Stimulated activated CD4-positive, alpha-beta T cell treated with anti-CD3 and anti-CD28 coated beads, Interleukin-1b, Interleukin-23, amount 100 ng/mL, for 4 hours (primary cell): ENCODE measurements at places on chromosomes 2 and 18.

- no peak for DNase-seq
Observed at GRCh38 chr2:22690096-22690495, 694.9 kb upstream of the KLHL29 start.

DNA sequence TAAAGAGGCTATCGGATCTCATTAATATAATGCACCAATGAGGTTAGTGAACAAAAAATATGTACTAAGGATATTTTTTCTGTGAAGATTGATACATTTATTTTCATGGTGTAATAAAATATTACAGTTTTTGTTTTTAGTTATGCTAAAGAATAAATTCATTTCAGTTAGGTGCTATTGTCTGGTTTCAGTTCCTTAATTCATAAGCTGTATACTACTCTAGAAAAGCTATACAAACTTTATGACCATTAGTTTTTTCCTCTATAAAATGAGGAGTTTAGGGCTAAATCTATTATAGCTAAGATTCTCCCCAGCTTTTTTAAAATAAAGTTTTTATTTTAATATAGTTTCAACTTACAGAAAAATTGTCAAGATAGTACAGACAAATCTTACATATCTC is 1311.7 kb upstream of the NXPH2 start:
- no peak for DNase-seq

DNA sequence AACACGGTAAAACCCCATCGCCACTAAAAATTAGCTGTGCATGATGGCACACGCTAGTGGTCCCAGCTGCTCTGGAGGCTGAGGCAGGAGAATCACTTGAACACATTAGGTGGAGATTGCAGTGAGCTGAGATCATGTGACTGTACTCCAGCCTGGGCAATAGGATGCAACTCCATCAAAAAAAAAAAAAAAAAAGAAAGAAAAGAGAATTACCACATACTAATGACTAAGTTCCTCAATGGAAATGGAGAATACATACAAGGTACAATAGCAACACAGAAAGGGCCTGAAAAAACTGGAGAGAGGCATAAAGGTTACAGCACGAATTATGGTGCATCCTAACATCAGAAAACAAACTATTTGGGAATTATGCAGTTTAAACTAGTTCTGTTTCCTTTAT is 81.3 kb downstream of the CDH2 start:
- DNase-seq = no peak

GRCh38 chr18:23878336-23878900 is 136.1 kb upstream of the TTC39C start:
- no peak for DNase-seq

DNA sequence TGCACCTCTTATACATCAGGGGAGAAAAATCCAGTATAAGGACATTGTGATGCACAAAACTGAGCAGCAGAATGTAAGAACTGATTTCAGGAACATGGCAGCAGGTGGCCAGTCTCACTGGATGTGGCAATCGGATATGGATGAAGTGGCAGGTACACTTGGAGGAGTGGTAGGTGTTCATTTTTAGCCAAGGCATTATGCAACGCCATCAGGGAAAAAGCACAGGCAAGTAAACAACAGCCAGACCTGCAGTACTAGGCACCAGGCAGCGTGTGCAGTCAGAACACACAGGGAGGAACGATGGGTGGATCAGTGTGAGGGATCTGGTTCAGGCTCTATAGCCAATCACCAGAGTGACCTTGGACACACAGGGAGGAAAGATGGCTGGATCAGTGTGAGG is 77.4 kb upstream of the GCFC2 start:
- no peak for DNase-seq

- DNase-seq = no peak
Observed at GRCh38 chr2:238761868-238762267, 86.0 kb upstream of the TWIST2 start.

GRCh38 chr2:16643099-16643498 is 22.5 kb downstream of the CYRIA start:
- no peak for DNase-seq

DNA sequence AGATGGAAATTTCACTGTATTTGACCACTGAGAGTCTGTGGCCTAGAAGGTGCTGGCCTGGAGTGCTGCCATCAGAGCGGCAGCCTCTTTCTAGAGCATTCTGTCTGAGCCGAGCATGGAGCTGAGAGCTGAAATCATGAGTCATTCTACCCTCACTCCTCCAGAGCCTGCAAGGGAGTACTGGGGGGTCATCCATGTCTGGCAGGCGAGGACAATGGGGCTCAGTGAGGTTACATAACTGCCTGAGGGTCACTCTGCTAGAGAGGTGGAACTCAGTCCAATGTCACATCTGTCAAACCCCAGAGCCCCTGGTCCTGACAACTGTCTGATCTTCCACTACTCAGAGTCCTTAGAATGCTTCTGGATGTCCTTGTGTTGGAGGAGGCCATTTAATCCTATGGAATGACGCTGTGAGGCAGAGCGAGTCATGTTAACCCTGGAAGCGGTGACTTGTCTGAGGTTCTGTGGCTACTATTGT is 65.3 kb downstream of the HAUS1 start:
- no peak for DNase-seq

GRCh38 chr2:69226903-69227302 is 160.1 kb downstream of the GFPT1 start:
- DNase-seq = no peak

DNA sequence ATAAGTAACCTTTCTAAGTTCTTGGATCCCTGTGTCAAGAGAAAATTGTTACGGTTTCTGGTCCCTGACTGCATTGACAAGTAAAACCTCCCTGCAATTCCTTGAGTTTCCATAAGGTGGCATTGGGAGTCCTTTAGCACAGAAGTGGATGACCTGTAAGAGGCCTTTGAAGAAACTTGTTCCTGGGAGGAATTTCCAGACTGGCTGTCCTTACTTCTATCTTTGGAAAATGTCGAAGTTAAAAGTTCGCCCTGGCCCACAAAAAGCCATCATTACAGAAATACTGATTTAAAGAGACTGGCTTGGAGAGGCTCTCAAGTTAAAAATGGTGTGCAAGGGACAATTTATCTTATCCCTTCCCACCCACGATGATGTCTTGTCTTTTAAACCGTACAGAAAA is 218.4 kb downstream of the CDH20 start:
- no peak for DNase-seq

GRCh38 chr2:56132138-56132537 is 51.7 kb upstream of the CCDC85A start:
- DNase-seq = no peak

DNA sequence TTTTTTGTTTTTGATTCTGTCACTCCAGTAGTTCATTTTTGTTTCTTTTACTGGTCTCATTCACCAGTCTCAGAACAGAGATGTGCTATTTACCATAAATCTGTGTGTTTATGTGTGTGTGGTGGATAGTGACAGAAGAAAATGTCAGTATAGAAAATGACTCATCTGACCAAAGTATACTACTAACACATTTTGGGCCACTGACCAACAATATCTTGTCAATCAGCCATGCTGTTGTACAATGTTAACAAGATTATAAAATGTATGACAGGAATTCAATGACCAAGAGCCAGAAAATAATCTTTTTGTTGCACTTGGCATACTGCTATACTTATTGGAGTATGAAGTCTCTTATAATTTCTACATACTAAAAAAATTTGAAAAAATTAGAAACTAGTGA is 1081.4 kb upstream of the NRXN1 start:
- no peak for DNase-seq

DNA sequence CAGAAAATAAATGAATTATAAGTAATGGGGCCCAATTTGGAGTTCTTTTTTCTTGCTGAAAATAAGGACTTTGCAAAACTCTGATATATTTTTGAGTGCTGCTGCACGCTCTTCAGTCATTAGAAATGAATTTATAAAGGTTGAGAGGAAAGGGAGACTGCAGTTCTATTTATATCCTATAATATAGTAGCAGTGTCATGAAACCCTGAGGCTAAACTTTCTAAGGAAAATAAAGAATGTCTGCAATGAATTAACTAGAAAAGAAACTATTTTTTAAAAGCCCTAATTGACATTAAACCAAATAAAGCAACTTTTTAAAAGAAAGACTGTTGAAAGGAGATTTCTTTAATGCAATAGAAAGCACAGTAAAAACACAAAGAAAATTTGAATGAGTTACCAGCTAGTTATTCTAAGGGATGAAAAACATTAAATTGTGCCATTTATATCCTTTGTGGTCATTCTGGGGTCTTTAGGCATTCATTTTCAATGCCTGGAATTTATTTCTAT is 1072.8 kb upstream of the TMEFF2 start:
- DNase-seq = no peak

DNA sequence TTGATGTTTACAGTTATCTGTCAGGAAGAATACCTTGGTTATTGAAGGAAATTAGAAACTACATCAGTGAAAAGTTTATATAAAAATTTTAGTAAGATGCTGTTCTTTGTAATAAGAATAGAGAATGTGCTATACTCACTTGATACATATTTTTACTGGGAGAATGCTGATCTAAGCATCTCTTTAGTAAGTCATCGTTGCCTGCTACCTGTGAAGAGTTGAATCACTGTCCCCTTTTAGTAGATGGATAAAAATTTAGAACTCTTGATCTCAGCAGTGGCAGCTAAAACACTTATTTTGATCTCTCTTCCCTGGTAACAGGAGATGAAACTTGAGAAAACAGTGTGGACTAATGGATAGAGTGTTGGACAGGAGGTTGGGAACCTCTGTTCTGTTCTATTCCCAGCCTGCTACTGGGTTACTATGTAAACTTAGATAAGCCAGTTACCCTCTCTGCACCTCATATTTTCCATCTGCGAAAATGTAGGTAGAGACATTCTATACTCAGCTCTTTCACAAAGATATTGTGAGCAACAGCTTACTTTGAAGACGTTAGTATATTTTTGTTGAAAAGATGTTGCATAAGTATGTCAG is 100.3 kb downstream of the FEZ2 start:
- DNase-seq = no peak

DNA sequence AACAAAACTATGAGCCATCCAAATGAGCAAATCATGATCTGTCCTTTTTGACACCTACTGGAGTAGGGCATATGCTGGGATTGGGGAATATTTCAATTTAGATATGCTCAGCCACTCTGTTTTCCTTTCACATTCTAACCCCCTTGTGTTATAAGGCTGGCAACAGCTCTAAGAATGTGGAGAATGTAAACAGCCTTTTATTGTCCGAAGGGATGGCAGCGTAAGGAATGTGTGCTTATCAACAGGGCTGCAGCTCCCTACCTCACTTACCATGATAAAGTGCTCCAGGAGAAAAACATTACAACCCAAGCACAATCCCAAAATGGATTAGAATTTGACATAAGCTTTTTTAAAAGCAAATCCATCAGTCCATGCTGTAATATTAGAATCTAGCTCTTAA is 2.2 kb downstream of the NXPH2 start:
- no peak for DNase-seq

DNA sequence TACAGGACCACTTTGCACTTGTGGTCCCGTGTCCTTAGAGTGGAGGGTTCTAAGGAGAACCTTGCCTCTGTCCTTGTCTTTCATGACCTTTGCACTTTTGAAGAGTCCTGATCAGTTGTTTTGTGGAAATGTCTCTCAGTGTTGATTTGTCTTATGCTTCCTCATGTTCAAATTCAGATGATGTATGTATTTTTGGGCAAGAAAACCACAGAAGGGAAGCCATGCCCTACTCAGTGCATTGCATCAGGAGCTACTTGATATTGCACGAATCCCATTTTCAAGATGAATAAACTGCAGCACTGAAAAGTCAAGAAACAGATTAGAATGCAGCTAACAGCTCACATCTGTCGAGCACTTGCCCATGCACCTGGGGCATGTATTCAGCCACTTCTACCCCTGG is 152.2 kb downstream of the INHBB start:
- DNase-seq = no peak

DNA sequence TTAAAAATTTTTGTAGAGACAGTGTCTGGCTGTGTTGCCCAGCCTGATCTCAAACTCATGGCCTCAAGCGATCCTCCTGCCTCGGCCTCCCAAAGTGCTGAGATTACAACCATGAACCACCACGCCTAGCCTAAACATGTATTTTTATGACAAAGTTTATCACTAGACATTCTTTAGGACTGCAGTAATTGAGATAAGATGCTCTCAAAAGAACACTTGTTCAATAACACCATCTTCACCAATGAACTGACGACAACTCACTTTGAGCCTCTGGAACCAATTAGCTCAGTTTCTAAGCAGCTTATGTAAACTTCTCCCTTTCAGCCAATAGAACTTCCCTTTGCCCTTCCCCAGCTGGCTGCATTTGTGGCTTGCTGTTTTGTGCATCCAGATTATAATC is 15.3 kb upstream of the PPP4R1 start:
- no peak for DNase-seq

- DNase-seq = no peak
Observed at GRCh38 chr2:208669394-208669793, 262.8 kb downstream of the PTH2R start.

DNA sequence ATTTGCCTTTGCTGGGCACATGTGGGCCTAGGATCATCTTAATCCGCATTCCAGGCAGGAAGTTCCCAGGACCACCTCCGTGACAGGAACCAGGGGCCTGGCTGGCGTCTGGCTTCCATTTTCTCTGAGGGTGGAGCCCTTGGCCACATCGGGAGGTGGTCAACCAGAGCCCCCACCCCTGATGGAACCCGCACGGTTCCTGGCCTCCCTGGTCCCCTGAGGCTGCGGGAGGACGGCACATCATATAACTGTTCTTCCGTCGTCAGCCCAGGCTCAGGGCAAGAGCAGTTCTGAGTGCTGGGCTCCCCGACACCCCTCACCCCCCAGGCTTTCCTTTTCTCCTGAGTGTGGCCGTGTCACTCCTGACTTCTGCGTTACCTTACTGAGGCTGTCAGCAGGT is 13.5 kb downstream of the ESPNL start:
- no peak for DNase-seq

DNA sequence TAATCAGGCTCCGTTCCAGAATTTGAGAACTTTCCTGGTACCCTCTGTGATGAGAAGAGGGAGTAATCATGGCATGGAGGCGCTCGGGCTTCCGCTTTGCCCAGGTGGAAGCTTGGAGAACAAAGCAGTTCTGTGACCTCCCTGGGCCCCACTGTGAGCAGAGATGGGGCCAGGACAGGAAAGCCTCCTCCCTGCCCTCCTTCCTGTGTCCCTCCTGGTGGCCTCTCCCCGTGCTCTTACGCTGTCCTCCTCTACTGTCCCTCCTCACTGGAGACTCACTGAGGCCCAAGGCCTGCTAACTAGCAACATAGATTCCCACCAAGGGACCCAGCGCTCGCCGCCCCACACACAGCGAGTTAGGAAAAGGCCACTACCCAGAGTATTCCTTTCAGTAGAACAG is 119.8 kb downstream of the MAPK4 start:
- no peak for DNase-seq

GRCh38 chr2:9631878-9632700 is 1.3 kb upstream of the YWHAQ start:
- no peak for DNase-seq

DNA sequence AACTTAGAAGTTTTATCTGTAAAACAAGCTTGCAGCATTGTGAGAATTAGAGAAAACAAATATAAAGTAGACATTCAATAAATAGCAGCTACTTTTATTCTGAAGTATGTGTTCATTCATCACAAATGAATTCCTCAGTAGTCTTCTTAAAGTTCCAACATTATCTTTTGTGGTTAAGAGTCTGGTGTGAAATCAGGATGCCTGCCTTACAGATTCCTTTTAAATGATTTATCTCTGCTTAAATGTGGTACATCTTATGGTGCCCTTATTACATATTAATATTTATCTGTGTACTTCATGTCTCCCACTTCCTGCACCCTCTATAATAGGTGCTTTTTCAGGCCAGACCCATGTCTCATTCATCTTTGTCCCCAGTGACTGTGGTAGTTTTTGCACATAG is 595.0 kb downstream of the STK39 start:
- no peak for DNase-seq
